ENCODE measurements at places on chromosomes 1 and 21.

DNA sequence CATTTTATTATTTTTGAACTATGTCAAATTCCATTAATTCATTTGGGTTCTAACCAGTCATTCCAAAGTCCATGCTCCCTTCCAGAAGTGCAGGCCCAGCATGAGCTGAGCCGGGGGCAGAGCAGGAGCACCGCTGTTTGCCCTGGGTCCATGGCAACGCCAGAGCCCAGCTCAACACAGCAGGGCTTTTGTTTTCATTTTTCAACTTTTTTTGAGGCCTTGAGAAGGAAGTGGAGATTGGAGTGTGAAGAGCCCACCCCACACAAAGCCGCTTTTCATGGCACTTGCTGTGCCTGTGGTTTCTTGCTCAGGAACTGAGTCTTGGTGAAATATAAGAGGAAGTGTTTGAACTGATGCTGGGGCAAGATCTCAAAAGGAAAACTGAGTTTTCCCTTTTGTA lies 13.2 kb upstream of the PRMT2 start:
- DNase-seq = no peak

DNA sequence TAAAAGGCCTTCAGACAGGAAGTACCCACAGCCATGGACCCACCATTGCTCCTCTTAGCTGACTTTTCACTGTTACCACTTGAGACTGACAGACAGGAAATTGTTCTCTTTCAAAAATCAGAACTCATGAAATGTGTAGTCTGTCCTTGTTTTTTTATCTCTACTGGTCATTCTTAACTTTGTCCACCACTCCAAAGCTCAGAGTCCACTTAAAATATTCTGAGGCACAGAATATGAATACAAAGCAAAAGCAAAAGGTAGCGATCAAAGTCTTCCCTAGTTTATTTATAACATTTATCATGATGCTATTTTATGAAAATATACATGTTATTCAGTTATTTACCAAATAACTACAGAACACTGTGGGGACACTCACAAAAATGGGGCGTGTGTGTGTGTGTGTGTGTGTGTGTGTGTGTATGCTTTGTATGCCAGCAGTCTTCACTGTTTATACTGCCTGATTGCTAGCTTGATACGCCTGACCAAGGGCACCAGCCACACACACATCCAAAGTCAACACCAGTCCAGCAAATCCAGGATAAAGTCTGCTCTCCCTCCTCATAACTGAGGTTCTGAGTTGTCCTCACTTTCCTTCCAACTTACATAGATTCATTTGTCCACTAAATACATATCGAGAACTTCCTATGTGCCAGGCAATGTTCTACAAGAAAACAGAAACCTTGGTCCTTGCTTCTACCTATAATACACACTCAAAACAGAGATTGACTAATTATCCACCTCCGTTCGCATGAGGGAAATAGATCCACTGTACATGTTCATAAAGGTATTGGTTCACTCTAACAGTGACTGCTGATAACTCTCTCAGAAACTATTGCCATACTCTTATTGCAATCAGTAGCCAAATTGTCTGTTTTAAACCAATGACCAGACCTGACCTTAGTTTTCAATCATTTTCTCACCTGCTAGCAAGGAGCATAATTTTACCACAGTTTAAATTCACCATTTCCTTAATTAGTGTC lies 79.4 kb downstream of the ERICH3 start:
- DNase-seq = no peak

DNA sequence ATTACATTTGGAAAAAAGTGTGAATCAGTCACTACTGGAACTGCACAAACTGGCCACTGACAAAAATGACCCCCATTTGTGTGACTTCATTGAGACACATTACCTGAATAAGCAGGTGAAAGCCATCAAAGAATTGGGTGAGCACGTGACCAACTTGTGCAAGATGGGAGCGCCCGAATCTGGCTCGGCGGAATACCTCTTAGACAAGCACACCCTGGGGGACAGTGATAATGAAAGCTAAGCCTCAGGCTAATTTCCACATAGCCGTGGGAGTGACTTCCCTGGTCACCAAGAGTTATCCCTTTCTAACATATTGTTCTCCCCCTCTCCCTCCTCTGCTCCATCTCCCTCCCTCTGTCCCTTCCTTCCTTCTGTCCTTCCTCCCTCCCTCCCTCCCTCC lies 47.7 kb upstream of the RHOU start:
- DNase-seq = no peak

DNA sequence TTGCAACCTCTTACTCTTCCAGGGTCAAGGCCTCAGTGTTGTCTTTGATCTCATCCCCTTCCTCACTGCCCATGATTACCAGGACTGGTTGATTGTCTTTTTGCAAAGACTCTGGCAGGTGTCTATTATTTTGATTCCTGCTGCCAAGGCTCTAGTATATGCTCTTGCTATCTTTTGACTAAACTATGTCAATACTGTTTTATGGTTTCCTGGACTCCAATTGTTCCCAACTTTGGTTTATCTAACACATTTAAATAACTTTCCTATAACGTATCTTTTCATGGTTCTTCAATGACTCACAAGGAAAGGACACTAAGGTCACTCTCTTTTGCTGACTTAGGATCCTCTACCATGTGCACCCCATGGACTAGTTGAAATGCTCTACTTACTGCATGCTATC lies 141.5 kb downstream of the PTPRC start:
- DNase-seq = no peak
